Mesendoderm (in vitro differentiated cells): ENCODE measurements at places on chromosomes 11 and 22.

- DNase-seq = no peak
- no peak overlapping the region for H3K4me3 ChIP-seq
- H3K27me3 ChIP-seq = no peaks in the 10 kb centered on the region
These were observed 868 bp downstream of the TEF start for GRCh38 chr22:41382610-41383009.

DNA sequence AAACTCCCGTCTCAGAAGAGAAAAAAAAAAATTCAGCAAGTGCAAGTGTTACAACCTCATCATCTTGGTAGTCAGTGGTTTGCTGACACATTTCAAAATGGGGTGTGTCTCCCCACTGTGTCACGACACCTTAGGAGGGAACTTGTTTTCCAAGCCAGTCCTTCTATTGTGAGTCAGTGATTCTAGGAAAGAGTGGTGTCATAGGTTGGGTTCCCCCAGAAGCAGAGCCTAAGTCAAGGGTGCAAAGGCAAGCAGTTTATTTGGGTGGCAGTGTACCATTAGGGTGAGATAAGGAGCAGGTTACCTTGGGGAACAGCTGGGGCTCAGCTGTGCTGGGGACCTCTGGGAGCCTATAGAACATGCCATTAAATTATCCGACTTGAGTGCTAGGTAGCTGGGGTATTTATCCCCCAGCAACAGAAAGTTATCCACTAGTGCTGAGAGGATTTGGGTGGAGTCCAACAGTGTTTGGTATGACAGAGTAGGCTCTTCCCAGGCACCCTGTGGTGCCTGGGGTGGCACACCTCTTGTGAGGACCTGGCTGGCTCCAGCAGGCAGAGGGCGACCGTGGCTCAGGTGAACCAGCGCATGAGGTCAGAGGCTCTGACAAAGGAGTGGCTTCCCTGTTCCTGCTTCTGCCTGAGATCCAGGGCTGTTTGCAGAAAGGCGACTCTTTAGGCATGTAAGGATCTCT, 41.7 kb downstream of the KIAA1671 start:
- H3K4me1 ChIP-seq = peaks cover 18% of the 10 kb centered on the region
- H3K4me3 ChIP-seq = no peak overlapping the region
- no peaks in the 10 kb centered on the region for H3K36me3 ChIP-seq
- no peaks in the 10 kb centered on the region for H3K27me3 ChIP-seq

GRCh38 chr11:57200917-57201316, 19.2 kb downstream of the LRRC55 start:
- no peaks in the 10 kb centered on the region for H3K27me3 ChIP-seq
- H3K27ac ChIP-seq = no peak overlapping the region
- H3K4me3 ChIP-seq = no peak overlapping the region
- no peak for DNase-seq
- H3K36me3 ChIP-seq = no peaks in the 10 kb centered on the region

GRCh38 chr11:12390687-12391110, 13.3 kb downstream of the PARVA start:
- no peak overlapping the region for H3K27ac ChIP-seq
- no peaks in the 10 kb centered on the region for H3K36me3 ChIP-seq
- H3K27me3 ChIP-seq = no peaks in the 10 kb centered on the region
- H3K4me3 ChIP-seq = no peak overlapping the region
- DNase-seq = no peak

- DNase-seq = peak; percentile 83
- H3K36me3 ChIP-seq = no peaks in the 10 kb centered on the region
- H3K27me3 ChIP-seq = no peaks in the 10 kb centered on the region
These were observed 29.1 kb upstream of the SYT7 start for GRCh38 chr11:61609980-61610366.

DNA sequence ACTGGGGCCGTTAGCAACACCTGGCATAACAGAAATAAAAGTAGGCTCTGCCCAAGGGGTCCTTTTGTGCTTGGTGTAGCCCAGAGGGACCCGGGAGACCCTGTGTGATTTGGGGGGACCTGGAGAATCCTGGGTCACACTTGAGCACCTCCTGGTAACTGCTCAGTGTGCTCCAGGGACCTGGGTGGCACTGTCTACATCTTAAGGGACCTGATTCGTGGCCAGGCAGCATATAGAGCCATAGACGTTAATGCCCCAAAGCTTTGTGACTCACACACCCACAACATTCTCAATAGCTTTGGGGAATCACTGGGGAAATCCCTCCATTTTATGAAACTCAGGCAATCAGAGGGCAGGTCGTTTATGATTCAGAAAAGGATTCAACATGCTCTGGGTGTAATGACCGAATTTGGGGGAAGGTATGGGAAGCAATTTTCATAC, 3.6 kb upstream of the IGF2 start:
- no peak overlapping the region for H3K27ac ChIP-seq
- no peak overlapping the region for H3K4me3 ChIP-seq
- peaks cover 88% of the 10 kb centered on the region for H3K27me3 ChIP-seq
- H3K36me3 ChIP-seq = no peaks in the 10 kb centered on the region
- no peak for DNase-seq

DNA sequence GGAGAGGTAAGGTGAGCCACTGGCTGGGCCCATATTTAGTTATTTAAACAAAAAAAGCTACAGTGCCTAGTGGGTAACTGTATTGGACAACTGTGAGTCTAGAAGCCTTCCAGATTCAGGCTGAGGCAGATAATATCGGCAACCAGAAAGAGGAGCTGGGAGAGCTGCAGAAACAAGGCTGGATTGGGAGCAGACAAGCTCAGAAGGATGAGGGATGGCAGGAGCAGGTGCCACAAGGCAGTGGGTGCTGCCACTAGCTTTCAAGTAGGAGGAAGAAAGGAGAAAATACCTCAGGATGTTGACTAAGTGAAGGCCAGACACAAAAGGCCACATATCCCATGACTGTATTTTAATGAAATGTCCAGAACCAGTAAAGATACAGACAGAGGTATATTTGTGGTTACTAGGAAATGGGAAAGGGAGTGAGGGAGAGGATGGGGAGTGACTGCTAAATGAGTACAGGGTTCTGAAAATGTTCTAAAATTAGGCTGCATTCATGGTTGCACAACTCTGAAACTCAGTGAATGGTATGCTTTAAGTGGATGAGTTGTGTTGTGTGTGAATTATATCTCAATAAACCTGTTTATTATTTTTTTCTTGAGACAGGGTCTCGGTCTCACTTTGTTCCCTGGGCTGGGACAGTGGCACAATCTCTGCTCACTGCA, 11.8 kb upstream of the RAPSN start:
- no peak overlapping the region for H3K27ac ChIP-seq
- no peaks in the 10 kb centered on the region for H3K4me1 ChIP-seq
- H3K36me3 ChIP-seq = peaks cover 5% of the 10 kb centered on the region
- no peak overlapping the region for H3K4me3 ChIP-seq
- no peaks in the 10 kb centered on the region for H3K27me3 ChIP-seq

- peak overlapping the region; percentile 67 for H3K27ac ChIP-seq
- peaks cover 33% of the 10 kb centered on the region for H3K36me3 ChIP-seq
- H3K4me1 ChIP-seq = peaks cover 2% of the 10 kb centered on the region
- no peaks in the 10 kb centered on the region for H3K27me3 ChIP-seq
- H3K4me3 ChIP-seq = no peak overlapping the region
- DNase-seq = peak; percentile 70
These were observed 9.3 kb downstream of the RPL3 start for GRCh38 chr22:39309881-39310714.

GRCh38 chr22:43338766-43339345, 4.3 kb downstream of the SCUBE1 start:
- H3K4me3 ChIP-seq = no peak overlapping the region
- peaks cover 8% of the 10 kb centered on the region for H3K27me3 ChIP-seq
- no peaks in the 10 kb centered on the region for H3K4me1 ChIP-seq
- no peak for DNase-seq
- no peak overlapping the region for H3K27ac ChIP-seq

GRCh38 chr11:33772870-33773269, 1.4 kb downstream of the FBXO3 start:
- H3K4me3 ChIP-seq = no peak overlapping the region
- no peaks in the 10 kb centered on the region for H3K36me3 ChIP-seq
- DNase-seq = no peak
- H3K27me3 ChIP-seq = no peaks in the 10 kb centered on the region

DNA sequence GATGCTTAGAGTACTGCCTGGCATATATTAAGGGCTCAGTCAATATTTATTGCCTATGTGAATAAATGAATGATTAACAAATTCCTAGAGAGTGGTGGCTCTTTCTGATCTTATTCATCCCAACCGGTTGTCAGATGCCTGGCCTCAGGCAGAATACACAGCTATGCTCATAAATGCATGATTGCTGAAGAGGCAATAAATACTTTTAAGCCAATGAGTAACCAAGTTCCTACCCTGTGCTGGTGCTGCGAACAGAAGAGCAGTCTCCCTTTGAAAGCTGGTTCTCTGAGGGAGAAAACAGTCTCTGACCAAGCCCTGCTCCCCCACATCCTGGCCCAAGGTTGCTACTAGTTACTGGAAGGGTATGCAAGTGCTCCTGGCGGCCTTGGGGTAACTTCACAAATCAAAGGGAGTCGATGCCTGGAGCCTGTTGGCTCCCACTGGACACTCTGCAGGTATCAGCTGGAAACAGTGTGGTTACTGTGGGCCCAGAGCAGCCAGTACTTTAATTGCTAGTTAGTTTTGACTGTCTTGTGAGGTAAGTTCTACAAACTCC, 2.8 kb downstream of the USH1C start:
- H3K36me3 ChIP-seq = no peaks in the 10 kb centered on the region
- no peak for DNase-seq
- no peaks in the 10 kb centered on the region for H3K4me1 ChIP-seq
- H3K27ac ChIP-seq = no peak overlapping the region
- H3K27me3 ChIP-seq = no peaks in the 10 kb centered on the region

GRCh38 chr11:107564877-107565218, 687 bp downstream of the ALKBH8 start:
- peak overlapping the region; percentile 67 for H3K4me3 ChIP-seq
- H3K36me3 ChIP-seq = no peaks in the 10 kb centered on the region
- peaks cover 3% of the 10 kb centered on the region for H3K4me1 ChIP-seq
